GM12892 (cell line): ENCODE measurements at places on chromosomes 12 and 14.

- DNase-seq = no peak
Observed at GRCh38 chr12:65152596-65152995, 16.8 kb upstream of the LEMD3 start.

GRCh38 chr12:115521771-115522409, 755.6 kb downstream of the MED13L start:
- DNase-seq = no peak

- no peak for DNase-seq
Observed at GRCh38 chr14:63938198-63939005, 85.6 kb downstream of the SYNE2 start.

DNA sequence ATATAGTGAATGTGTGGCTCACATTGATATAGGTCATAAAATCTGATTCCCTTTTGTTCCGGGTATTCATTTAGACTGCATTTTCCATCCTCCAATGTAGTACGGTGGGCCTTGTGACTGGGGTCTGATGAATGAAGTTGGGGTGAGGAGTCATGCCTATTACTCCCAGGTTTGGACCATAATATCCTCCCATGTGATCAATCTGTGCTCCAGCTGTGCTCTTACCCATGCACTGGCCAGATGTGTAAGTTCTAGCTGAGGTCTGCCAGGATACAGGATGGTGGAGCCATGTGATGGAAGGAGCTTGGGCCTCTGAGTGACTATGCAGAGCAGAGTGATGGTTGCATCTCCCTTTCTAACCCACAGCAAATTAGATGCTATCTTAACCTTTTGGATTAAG, 1034.0 kb upstream of the TMEM132C start:
- DNase-seq = no peak

DNA sequence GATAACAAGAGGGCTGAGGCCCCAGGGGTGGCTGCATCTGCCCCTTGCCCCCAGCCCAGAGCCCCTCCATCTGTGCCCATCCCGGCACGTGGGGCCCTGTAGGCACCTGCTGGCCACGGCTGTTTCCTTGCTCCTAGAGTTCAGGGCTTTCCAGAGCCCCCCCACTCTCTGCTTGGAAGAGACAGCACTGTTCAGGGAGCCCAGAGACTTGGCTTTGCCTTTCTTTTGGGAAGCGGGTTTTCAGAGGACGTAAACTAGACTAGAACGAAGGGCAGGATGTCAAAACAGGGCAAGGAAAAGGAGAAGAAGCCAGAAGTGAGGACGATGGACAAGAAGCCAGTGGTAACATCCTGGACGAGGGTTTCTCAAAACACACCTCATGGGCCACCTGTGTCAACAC, 163.3 kb upstream of the LHX5 start:
- no peak for DNase-seq

DNA sequence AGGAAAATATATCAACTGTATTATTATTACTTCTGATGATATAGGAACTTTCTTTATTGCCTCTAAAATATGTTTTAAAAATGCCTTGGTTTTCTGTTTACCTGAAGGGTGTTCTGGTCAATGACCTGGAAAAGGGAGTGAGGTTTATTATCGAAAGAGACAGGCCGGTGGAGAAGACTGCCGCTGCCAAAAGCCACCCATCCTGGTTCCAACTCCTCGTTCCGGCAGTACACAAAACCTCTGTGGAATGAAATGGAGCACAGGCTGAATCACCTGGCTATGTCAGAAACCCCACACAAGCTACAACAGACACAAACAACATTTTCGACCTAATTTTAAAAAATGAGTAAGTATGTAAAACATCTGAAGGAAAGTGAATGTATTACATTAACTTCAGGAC, 73.6 kb downstream of the HECTD4 start:
- DNase-seq = no peak

DNA sequence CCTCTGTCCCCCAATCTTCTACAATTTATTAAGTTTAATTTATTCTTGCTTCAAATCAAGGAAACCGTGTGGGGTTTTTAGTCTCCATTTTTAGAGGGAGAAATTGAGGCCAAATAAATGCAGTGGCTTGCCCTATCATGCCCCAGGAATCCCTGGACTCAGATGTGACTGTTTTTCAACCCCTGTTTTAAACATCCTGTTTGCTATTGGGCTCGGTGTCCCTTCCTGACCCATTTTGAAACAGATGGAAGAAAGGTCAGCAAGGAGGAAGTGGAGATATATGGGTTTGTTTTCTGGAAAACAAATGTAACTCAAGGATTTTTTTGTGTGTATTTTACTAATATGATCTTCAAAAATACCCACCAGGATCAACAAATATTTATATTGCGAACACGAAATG, 84.7 kb downstream of the DACT1 start:
- DNase-seq = no peak

DNA sequence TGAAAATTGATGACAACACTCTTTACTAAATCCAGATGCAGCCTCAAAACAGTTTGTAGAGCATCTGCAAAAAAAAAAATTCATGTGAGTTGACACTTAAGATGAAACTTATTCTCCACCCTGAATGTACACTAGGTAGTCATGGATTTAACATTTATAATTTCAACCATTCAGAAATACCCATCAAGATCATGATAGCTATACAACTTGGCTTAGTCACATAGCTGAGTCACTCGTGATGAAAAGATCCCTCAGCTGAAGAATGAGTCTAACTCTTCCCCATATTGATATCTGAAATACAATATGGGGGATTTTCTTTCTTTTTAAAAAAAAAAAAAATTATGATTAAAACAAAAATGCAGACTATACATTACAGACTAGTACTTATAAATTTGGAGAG, 104.8 kb upstream of the PLEKHG7 start:
- no peak for DNase-seq

DNA sequence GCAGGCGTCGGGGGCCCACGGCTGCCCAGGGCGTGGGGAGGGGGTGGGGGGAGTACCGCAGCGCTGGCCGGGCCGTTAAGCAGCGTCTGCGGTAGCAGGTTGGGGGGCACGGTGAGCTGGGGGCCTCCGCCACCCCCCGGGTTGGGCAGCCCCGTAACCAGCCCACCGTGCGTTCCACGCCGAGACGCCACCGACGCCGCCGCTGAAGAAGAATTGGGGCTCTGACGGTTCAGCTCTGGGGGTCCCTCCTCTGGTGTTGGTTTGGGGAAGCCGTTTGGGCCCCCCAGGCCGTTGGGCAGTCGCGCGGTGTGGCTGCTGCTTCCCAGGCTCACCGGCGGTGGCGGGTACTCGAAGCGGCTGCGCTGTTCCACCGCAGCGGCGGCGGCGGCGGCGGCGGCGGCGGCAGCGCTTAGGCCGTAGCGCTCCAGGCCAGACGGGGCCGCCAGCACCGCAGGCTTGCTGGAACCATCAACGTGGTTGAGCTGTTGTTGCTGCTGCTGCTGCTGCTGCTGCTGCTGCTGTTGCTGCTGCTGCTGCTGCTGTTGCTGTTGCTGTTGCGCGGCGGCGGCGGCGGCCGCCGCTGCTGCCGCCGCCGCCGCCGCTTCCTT, 1.5 kb downstream of the IRF2BPL start:
- peak; percentile 67 for DNase-seq

DNA sequence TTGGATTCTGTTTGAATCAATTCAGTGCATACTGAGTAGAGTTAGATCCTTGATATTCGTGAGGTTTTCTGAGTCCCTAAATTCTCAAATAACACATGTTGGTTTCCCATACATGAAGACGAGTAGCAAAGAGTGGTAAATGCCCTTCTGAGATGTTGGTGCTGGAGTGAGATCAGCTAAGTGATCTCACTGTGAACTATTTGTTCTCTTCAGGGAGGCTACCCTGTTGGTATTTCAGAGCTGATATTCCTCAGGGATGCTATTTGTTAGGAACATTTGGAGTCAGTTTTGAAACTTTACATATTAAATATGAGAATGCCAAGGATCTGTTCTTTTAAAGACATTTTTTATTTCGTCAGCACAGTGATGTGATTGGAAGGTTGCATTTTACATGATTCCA, 54.7 kb downstream of the SUSD6 start:
- DNase-seq = no peak

- DNase-seq = no peak
Observed at GRCh38 chr14:100900837-100901390, 2.6 kb downstream of the RTL1 start.

DNA sequence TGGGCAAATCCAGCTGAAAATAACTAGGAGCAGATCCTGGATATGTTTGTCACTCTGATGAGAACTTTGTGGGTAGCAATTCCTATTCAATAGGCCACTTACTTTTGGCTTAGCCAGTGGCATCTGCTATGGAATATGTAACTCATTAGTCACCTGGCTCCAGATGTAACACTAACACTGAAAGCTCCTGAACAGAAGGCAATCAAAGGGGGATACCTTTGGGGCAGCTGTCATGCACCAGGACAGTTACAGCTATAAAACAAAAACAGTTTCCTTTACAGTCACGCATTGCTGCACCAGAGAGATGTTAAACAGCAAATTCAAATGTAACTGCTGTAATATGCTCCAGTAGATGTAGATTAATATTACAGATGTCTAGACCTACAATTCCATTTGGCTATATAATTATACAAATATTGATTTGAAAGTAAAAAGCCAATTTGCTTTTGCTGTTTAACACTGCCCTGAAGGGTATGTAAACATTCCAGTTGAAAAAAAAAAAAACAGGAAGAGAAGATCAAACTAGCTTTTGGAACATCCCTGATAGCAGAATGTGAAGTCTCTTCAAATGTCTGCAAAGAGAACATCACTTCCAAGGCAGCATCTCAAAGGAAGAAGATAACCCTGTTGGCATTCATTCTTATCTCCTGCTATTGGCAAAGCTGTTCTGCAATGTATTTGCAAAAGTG, 18.4 kb downstream of the RACGAP1 start:
- no peak for DNase-seq

DNA sequence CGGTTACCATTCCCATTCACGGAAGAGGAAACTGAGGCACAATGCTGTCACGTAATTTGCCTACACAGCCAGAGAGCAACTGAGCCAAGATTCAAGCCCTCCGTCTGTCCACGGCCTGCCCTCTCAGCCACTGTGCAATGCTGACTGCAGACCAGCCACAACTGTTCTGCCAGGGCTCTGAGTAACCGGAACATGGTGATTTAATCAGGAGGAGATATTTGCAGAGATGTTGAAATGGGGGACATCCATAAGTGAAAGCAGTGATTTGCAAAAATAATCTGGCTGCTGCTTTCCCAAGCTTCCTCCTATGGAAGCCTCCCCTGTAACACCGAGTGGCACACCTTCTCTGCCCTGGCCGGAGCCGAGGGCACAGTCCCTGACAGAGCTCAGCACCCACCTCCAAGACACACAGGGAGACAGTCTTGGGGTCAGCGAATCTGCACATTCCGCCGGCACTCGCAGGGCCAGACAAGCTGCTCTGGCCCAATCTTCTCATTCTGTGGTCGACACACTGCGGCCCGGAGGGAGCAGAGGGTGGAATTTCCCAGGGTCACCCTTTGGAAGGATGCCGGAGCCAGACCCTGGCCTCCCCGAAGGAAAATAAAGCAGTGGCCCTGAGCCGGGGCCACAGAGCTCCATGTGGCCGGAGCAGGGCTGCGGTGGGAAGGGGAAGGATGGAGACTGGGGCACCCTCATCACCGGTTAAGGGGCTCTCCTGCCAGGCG, 158.2 kb upstream of the DIO3 start:
- DNase-seq = no peak

DNA sequence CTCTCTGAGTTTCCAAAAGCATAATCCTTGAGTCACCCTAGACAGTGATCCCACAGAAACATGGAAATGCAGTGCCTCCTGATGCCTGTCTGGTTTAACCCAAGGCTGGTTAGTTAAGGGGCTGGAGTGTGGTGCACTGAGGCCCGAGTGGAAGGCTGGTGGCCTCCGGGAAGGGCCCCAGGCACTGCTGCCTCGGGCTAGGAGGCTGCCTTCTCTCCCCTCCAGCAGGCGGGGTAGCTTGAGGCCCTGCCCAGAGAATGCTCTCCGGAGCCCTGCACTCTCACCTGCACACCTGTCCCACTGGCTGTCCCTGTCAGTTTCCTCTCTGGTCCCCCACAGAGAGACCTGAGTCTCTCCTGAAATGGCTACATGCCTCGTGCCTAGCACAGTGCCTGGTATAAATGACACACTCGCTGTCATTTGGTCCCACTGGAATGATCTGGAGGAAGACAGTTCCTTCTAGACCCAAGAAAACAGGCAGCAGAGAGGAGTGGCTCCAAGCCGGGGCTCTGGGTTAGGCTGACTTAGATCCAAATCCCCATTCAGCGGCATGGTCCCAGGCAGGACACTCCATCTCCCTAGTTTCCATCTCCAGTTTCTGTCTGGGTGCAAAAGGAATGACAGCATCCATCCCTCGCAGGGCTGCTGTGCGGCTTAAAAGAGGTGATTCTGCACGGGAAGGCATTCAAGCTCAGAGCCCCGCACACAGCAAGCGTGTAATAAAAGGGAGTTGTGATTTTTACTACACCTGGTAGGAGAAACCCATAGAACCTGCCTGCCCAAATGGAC, 54.0 kb downstream of the RBM19 start:
- DNase-seq = no peak

GRCh38 chr12:105980085-105980484, 158.7 kb downstream of the NUAK1 start:
- DNase-seq = no peak

- no peak for DNase-seq
Observed at GRCh38 chr12:100329800-100330199, 27.1 kb upstream of the SLC17A8 start.

- no peak for DNase-seq
Observed at GRCh38 chr12:69755302-69755701, 16.6 kb downstream of the RAB3IP start.

DNA sequence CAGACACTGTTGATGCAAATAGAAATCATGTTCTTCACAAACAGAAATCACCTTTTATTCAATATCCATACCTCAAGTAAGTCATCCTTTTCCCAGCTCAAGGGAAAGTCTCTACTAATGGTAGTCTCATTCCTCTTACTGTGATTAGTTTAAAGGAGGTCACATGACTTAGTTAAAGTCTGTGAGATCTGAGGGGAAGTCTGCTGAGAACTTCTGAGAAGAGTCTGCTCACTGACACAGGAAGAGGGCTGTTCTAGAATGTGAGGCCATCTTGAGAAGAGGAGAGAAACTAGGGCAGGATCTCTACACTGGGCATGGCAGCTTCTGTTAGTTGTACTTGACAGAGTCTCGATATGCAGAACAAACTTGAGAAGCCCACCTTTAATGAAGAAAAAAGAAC, 146.8 kb downstream of the C12orf42 start:
- DNase-seq = no peak

DNA sequence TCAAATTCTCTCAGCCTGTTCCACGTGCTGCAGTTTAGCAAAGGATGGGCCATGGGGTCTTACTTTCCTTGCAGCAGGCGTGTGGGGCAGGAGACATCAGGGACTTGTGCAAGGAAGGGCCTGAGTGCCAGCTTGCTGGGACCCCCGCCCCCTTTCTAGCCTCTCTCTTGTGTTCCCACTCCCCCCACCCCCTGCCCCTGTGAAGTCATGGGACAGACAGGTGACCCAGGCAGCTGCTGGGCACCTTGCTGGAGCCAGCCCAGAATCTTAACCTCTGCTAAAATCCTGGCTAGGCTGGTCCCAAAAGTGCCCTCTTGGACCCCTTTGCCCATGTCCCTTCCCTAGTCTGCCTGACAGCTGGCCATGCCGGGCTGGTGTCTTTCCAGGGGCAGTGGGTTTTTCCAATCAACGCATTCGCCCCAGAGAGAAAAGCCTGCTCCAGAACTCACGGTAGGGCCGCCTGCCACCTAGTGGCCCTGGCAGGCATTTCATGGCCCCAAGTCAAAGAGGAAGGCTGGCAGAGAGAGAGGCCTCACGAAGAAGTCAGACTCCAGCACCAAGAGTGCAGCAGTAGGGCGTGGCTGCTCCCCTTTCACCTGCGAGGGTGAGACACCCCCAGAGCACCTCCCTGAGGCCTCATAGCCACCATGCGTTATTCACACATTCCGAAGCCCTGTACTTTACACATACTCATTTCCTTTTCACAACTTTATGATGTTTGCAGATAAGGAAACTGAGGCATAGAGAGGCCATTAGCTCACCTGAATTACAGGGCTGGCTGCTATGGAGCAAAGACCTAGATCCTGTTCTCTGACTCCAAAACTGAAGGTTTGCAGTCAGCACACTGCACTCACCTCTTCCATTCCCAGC, 67.4 kb downstream of the LGMN start:
- peak; percentile 72 for DNase-seq
